ENCODE measurements at places on chromosomes 3 and 15.

DNA sequence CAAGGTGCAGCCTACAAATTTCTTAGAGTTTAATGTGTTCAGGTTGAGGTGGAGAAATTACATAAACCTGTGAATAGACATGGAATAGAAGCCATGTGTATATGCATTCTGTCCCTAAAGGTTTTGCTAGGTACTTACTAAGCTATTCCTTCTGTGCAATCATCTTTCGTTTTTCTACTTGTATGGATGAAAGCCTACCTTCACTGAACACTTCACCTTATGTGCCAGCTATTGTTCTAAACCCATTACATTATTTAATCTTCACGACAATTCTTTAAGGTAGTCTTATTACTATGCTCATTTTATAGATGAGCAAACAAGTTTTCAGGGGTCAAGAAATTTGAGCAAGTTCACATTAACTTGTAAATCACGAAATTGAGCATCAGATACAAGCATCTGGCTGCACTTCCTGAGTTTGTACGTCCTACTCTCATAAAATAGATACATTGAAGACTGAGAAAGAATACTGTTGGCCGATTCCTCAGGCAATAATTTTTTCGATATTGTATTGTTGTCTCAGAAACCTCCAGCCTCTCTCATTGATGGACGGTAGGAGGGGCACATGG is 635 bp upstream of the RCN2 start:
- DNase-seq, result no peak

GRCh38 chr3:107855710-107856109 is 235.1 kb downstream of the CD47 start:
- DNase-seq, result no peak

GRCh38 chr3:44825264-44825925 is 36.3 kb upstream of the TMEM42 start:
- no peak for DNase-seq

GRCh38 chr15:35256551-35256950 is 171.5 kb upstream of the NANOGP8 start:
- no peak for DNase-seq

DNA sequence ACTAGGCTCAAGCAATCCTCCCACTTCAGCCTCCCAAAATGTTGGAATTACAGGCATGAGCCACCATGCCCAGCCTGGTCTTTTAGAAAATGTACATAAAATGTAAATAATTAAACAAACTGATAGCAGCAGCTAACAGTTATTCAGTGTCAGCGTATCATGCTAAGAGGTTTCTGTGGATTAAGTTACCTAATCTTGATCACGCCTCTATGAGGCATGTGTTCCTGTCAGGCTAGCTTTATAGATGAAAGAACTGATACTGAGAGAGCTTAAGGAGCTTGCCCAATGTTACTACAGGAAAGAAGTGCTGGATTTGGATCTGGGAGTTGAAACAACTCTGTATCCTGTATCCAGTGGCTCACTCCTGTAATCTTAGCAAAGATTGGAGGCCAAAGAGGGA is 11.2 kb upstream of the MST1R start:
- DNase-seq, result no peak

- no peak for DNase-seq
Measured at GRCh38 chr3:46665763-46666452, 27.6 kb downstream of the ALS2CL start.

DNA sequence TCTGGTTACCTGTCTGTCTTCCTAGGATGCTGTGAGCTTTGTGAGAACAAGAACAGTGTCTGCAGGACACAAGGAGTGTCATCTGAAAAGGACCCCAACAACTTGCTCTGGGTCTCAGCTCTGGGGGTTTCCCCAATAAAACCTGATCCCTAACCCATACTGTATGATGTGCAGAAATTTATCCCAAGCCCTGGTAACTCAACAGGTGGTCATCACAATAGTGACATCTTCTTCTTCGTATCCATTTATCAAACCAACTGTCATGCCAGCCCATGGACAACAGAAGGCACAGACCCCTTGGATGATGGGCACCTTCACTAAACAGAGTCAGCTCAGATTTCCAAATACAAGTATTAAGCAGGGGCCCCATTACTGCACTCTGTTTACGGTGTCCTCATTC is 127.5 kb downstream of the UACA start:
- no peak for DNase-seq

- no peak for DNase-seq
Measured at GRCh38 chr3:49339581-49339940, 292 bp downstream of the USP4 start.

DNA sequence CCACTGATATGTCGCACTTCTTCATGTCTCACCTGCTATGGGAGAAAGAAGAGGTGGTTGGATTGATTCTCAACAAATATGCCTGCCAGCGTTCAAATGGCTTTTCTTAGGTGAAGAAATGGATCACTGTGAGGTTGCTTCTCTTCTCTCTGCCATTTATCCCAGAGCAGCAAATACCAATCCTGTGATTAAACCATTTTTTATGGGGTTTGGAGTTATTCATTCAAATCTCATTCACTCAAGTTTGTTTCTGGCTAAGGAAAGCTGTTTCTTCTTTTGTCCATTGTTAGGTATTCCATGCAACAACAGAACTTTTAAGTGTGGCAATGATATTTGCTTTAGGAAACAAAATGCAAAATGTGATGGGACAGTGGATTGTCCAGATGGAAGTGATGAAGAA is 12.2 kb upstream of the C3orf52 start:
- DNase-seq, result no peak

GRCh38 chr3:38251197-38251596 is 14.4 kb upstream of the SLC22A13 start:
- no peak for DNase-seq

DNA sequence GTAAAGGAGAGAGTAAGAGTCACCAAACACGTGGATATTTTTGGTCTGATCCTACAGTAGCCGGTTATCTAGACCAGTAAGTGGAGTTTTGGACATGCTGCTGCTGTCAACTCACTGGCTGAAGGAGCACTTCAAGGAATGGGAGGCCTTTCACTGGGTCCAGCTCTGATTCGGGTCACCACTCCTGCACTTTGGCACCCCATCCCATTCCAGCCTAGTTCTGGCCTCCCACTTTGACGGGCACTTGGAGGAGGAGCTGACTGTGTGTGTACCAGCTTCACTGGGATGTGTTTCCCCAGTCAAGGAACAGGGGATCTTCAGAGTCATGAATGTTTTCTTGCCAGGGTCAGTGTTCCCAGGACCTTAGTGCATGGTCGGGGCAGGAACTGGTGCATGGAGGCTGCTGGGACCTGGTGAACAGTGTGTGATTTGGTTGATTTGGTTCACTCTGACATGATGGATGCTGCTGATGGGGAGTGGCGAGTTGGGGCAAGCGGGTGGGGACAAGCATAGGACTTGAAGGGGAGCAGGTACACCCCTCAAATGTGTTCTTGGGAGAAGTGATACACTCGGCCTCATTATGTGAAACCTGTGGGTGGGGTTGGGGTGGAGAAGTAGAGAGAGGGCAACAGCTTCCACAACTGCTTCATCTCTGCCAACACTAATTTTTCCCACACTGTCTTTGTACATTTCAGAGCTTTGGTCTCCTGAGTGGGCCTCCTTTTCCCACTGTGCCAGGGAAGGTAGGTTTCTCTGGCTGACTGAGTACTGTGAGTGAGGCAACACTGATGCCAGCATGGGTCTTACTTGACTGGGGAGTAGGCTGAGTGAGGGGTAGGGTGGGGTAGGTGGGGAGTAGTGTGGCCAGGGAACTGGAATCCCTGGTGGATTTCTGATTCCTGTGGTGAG is 64.0 kb downstream of the RGMA start:
- no peak for DNase-seq

GRCh38 chr3:64031540-64032508 is 8.5 kb upstream of the PSMD6 start:
- no peak for DNase-seq

GRCh38 chr3:66397745-66398144 is 103.1 kb downstream of the LRIG1 start:
- DNase-seq, result no peak

DNA sequence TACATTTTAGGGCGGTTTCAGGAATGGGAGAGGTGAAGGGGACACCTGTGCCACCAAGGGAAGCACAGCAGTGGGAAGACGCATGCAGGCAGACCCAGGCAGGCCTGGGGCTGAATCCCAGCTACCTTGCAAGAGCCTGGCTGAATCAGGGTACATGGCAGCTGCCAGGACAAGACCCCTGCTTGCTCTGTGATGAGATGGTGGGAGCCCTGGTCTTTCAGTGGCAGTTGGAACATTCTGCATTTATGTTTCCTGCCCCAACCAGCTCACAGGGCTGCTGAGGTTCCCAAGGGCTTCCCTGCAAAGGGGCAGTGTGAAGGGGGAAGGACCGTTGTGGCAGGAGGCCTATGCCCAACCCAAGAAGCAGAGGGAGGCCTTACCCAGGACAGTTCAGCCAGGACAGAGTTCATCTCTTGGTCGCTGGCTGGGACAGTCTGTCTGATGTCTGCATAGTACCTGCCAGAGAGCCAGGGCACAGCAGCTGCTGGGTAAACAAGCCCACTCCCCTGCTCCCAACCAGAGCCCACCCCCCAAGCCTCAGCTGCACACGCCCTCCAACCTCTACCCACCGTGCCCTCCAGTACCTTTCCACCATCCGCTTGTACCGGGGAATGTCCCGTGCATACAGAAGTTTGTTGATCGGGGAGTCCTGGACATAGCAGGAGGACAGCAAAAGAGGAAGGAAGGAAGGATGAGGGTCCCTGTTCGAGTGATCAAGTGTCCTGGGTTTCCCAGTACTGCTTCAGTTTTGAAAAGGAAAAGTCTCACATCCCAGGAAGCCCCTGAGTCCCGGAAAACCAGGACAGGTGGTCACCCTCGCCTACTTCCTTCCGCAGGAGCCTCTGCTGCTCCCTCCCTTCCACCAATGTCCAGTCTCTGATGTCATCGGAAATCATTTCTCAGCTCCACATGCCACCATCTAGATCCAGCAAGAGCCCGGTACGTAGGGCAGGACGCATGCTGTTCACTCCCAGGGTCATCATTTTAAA is 23.1 kb downstream of the PLXNB1 start:
- no peak for DNase-seq

GRCh38 chr3:128011140-128011539 is 41.1 kb upstream of the SEC61A1 start:
- no peak for DNase-seq

DNA sequence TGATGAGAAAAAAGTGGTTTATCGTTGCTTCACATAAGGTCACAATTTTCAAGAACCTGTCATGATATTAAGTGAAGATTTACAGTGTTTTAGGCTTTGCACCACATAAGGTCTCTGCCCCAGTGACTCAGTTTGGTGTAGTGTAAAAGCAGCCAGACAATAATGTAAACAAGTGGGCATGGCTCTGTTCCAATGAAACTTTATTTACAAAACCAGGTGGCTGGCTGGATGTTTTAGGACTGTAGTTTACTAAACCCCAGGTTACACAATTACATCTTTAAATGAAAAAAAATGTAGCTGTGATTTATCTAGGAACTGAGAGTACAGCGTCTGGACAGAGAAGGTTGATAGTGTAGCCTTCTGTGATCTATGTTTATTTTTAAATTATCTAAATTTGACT is 9.7 kb upstream of the FBXL22 start:
- no peak for DNase-seq

GRCh38 chr3:194961571-194961970 is 275.9 kb downstream of the FAM43A start:
- no peak for DNase-seq

GRCh38 chr3:61876797-61877196 is 315.4 kb downstream of the PTPRG start:
- DNase-seq, result no peak

DNA sequence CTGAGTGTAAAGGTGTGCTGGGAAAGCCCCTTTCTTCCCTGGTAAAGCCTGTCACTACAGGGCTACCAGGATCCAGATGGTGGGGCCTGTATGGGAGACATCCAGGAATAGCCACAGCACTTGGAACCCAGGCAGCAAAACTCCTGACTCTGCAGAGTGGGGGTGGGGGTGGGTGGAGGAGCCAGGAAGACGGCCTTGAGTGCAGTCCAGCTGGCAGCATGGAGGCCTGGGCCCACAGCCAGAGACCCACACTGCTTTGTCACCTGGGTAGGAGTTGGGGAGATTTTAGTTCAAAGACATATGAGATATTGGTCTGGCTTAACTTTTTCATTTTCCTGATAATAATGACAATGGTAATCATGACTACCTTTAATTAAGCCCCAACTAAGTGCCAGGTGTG is 116.7 kb upstream of the MRPS22 start:
- no peak for DNase-seq

GRCh38 chr3:143183665-143183964 is 64.0 kb downstream of the CHST2 start:
- DNase-seq, result no peak

DNA sequence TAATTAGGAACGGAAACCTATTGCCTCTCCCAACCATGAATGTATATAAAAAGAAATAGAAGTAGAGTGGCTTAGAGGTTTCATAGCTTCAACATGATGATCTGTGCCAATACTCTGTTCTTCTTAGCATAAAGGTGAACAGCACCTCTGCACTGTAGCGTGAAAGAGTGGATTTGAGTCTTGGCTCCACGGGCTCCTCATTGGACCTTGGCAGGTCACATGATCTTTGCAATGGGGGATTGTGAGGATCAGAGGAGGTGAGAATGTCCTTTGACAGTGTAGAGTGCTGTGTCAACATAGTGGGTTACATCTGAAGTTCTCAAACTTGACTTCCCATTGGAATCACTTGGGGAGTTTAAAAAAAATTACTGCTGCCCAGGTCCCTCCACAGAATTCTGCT is 51.4 kb downstream of the FEM1B start:
- no peak for DNase-seq

GRCh38 chr3:160685144-160685766 is 8.3 kb downstream of the ARL14 start:
- DNase-seq, result no peak

DNA sequence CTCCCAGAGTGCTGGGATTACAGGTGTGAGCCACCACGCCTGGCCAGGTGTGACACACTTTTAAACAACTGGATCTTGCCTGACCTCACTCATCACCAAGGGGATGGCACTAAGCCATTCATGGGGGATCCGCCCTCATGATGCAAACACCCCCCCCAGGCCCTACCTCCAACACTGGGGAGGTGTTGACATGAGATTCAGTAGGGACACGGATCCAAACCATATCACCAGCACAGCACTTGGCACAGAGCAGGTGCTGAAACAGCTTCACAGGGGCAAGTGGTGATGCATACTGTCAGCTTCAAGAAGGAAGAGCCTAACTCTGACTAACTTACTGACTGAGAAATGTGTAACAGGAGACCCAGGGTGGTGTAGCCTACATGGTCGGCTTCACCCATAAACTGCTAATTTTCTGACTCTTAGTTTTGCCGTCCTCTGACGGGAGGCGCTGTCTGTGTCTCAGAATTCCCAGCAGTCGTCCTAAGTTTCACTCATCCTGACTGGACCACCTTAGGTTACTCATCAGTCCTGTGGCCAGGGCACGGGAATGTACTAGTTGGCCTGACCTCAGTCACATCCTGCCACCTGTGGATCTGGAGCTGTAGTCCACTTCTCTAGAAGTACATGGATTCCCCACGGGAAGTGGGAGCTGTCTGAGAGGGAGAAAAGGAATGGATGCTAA is 81.9 kb upstream of the PLXNA1 start:
- DNase-seq, result no peak

GRCh38 chr3:56904552-56905215 is 102.9 kb upstream of the ARHGEF3 start:
- DNase-seq, result no peak

- DNase-seq, result no peak
Measured at GRCh38 chr15:92634060-92634459, 21.5 kb downstream of the FAM174B start.
